Germinal center (tissue), 1 donor: ENCODE measurements at places on chromosomes 7 and 10.
A peak's percentile ranks its signal among the peaks of the same experiment; 100 is the strongest.

GRCh38 chr7:34672430-34672829 lies 14.4 kb downstream of the NPSR1 start:
- no peak for DNase-seq

GRCh38 chr7:150978126-150978789 lies at the start of gene KCNH2:
Gene KCNH2, minus strand, starts transcription at chr7:150978321. Its CDS starts 408 bp downstream, at chr7:150977913.
- DNase-seq: peak; percentile 73

GRCh38 chr10:122089311-122090017 lies 100.5 kb downstream of the TACC2 start:
- DNase-seq: no peak

- DNase-seq: no peak
Observed at GRCh38 chr10:55500931-55501559, 700.0 kb upstream of the PCDH15 start.

DNA sequence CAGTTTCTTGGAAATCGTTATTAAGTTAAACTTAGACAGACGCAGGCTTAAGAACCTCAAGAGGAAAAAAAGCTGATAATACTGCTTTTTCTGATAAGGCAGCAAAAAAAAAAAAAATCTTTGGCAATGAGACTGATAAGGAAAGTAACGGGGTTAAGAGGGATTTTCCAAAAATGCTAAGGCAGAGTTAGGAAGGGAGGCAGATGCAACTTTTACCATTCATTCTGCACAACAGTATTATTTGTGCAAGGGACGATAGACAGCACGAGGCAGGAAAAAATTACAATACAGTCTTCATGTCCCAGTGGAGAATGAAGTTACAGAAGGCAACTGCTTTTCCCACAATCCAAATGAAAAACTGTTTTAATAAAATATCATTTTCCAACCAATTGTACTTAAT lies 194.0 kb downstream of the DOCK4 start:
- DNase-seq: no peak

- DNase-seq: no peak
Observed at GRCh38 chr10:77842652-77843212, 83.8 kb downstream of the DLG5 start.

GRCh38 chr10:125016611-125017202 lies 74.8 kb downstream of the ZRANB1 start:
- no peak for DNase-seq

DNA sequence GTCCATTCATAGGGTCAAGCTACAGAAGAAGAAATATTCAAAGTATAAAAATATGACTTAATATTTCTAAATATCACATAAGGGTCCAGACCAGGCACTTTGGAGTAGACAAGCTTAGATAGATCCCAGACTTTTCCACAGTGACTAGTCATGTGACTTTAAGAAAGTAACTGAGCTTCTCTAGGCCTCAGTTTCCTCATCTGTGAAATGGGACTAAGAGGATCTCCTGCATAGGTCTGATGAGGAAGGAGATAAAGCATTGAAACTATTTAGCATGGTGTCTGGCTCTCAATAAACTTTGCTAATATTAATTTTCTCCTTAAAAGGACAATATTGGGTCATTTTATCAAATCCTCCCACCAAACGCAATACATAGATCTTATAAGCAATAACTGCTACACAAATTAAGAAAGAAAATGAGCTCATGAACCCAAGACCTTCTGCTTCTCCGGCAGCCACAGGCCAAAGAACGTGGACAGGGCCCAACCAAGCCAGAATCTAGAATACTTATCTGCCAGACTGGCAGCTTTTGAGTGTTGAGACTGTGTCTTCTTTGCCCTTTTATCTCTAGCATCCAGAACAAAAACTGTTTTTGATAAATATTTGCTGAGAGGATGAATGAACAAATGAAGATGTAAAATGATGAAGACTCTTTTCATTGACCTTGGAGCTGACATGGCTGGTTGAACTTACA lies 1.6 kb upstream of the TARP start:
- no peak for DNase-seq

GRCh38 chr10:103921750-103922195 lies 3.8 kb upstream of the STN1 start:
- DNase-seq: peak; percentile 36

DNA sequence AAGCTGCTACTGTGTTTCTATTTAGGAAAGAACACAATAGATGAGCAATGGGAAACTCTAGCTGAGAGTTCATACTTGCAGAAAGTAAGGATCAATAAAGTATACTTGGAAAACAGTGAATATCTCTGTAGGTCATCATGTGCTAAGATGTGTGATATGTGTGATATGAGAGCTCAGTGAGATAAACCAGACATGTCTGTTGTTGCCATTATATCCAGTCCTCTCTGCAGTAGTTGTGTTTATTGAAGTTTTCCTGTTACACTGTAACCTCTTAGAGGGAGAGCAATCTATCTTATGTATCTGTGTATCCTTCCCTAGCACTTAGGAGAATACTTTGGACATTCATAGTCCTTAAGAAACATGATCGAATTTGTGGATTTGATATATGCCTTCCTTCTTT lies 19.1 kb downstream of the TRUB1 start:
- no peak for DNase-seq

DNA sequence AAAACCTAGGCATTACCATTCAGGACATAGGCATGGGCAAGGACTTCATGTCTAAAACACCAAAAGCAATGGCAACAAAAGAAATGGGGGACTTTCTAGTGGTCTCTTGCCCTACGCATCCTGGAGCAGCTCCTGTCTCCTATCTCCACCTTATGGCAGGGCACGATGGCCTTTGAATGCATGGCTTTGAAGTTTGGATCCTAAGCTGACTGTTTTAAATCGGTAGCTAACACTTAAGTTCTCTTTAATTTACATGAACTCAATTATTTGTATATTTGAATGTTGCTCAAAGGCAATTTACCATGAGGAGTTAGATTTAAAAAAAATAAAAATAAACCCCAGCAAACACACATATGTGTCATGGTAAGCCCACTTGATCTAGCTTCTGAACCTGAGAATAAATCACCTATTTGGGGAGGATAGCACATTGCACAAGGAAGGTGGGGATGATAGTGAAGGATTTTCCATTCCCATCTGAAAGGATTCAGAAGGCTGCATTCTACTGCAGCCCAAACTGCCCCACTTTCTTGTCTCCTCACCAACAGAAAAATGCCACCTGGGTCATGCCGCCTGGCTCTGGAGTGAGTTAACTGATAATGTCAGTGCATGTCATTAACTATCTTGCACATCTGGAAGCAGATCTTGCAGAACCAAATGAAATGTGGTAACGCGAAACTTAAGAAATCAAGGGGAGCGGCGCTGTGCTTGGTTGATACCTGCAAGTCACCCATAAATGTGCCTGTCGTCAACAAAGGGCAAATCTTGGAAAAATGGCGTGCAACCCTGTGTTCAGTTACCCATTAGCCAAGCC lies 12.4 kb downstream of the KLF6 start:
- DNase-seq: no peak

GRCh38 chr10:75935650-75936400 lies 504.4 kb downstream of the LRMDA start:
- DNase-seq: no peak

DNA sequence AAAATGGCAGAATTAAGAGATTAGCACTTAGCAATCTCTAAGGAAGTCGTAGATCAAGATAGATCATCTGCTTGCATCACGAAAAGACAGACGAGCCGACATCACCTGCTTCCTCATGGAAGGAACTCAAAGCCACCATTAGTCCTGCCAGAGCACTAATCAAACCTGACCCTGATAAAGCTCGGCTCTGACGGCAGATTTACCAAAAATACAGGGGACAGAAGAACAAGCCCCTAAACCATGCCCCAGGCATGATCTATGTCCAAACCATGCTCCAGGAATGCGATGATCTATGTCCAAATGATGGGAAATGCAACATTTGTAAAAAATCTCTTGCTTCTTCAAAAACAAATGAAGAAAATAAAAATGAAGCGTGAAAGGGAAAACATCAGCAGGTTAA lies 182.8 kb downstream of the TCERG1L start:
- no peak for DNase-seq

GRCh38 chr10:64159910-64160872 lies 639.0 kb downstream of the REEP3 start:
- no peak for DNase-seq

DNA sequence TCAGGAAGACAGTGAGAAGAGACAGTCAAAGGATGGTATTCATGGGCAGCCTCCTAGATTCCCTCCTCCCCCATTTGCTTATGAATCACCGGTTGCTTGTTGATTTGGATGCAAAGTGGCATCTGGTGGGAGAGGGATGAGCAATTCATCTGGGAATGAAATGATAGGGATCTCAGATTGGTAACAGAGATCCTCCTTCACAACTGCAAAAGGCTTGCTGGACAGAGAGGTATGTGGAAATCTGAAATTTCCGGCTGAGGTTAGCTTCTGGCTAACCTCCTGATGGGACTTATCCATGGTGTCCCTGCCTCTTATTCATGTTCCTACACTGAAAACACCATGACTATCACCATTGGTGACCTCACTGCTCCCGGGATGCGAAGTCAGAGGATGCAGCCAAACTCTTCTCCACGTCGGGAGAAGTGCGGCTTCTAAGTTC lies 48.4 kb upstream of the PODXL start:
- DNase-seq: no peak

DNA sequence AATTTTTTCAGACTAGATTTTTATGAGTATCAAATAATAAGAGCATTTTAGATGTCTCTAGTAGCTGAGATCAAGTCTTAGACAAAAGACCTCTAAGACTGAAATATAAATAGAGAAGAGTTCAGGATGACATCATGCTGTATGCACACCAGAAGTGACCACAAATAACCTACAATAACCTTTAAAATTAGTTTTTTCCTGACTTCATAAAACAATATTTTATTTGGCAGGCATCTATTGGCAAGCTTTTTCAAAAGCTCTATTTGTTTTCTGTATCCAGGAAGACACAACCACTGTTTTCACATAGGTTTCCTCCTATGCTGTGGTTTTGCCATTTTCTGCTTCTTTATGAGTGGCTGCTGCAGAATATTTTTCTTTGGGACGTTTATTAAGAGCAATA lies 359.1 kb downstream of the CRPPA start:
- DNase-seq: no peak

DNA sequence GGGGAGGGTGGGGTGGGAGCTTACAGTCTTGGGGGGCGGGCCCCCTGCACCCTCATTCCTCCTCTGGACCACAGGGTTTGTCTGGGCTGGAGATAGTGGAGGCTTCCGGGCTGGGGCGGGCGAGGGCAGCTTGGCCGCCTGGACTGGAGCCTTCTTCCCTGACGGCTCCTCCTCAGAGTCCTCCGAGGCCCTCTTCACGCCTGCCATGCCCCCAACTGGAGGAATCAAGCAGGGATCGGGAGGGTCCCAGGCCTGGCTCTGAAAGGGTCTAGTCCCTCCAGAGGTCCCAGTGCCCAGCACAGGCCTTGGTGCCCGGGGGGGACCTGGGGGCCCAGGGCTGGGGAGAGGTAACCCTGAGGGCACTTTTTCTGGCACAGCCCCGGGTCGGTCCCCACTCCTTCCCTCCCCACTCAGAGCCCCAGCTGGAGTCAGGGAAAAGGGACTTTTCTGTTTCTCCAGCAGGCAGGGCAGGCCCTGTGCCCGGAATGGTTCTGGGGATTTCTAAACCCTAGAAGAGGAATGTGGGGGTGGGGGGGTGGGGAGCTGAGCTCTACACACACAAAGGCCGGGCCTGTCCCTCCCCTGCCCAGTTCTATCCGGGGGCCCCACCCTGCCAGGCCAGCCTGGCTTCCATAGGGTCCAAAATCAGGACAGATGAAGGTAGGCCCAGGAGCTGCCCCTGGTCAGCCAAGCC lies 11.6 kb downstream of the MICALL2 start:
- DNase-seq: no peak

DNA sequence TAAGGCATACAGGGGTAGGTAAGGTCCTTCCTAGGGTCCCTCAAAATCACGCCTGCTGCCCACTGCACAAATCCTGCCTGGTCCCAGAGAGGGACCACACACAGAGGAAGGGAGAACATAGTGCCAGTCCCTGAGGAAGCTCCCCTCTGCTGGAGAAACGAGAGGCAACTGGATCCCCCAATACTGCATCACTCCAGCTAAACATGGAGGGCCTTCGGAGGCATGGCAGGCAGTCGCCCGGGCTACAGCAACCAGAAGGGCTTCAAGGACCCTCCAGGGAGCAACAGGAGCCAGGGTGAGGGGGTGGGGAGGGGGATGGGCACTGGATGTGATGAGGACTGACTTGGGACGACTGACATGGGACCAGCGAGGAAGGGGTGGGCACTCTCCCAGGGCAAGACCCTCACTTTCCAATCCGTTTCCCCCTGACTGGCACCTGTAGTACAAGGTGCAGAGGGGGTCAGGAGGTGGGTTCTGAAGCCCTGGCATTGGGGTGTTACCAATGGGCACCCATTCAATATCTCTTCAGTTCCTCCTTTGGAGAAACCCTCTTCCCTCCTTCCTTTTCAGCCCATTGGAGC lies 21.7 kb downstream of the DDIT4 start:
- DNase-seq: no peak

DNA sequence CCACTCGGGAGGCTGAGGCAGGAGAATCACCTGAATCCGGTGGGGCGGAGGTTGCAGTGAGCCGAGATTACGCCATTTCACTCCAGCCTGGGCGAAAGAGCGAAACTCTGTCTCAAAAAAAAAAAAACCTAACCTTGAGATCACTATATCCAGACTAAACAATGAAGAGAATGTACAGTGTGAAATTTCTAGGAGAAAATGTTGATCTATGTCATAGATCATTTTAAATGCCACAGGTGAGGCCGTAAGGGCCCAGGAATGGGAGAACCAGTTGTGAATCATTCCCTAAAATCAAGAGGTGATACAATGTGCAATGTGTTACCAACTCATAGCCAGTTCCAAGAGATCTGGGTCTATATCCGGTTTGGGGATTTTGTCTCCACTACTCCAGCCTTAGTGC lies 158.0 kb downstream of the CACNB2 start:
- DNase-seq: no peak

- DNase-seq: no peak
Observed at GRCh38 chr10:488081-488932, 201.2 kb downstream of the DIP2C start.

DNA sequence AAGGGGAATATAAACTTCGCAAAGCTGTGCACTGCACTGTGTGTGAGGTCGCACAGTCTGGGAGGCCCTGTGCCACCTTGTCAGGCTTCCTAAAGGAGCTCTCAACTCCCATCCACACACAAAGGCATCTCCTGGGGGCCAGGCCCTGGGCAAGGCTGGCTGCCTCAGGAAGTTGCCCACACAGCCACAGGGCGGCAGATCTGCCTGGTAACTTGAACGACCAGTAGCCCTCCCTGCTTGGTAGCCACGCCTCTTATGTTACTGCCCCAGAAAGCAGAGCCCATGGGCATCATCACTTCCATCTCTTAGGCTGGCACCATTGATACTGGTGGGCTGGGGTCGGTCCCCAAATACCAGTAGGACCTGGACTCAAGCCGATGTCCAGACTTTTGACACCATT lies 82.8 kb downstream of the HECW1 start:
- DNase-seq: no peak
